NCI-H187 (cell line): ENCODE measurements at places on chromosomes 2 and 18.

- no peak for DNase-seq
Observed at GRCh38 chr2:16330571-16330970, 335.1 kb downstream of the CYRIA start.

- DNase-seq, result no peak
Observed at GRCh38 chr2:169965495-169965894, 138.2 kb downstream of the UBR3 start.

DNA sequence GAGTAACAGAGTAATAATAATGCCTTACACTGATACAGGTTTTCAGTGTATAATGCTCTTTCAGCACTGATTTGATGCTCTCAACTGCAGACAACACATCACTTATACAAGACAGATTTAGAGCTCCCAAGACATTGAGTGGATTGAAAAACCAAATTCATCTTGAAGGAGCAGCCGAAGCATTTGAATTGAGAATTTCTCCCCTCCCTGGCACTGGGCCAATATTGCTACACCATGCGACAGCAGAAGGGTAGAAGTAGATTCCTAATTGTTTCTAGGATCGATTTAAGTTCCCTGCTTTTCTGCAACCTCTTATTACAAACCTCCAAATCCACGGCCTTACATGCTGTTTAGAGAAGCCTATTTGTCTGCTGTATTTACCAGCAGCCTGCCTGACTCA is 15.5 kb downstream of the CENPA start:
- no peak for DNase-seq

DNA sequence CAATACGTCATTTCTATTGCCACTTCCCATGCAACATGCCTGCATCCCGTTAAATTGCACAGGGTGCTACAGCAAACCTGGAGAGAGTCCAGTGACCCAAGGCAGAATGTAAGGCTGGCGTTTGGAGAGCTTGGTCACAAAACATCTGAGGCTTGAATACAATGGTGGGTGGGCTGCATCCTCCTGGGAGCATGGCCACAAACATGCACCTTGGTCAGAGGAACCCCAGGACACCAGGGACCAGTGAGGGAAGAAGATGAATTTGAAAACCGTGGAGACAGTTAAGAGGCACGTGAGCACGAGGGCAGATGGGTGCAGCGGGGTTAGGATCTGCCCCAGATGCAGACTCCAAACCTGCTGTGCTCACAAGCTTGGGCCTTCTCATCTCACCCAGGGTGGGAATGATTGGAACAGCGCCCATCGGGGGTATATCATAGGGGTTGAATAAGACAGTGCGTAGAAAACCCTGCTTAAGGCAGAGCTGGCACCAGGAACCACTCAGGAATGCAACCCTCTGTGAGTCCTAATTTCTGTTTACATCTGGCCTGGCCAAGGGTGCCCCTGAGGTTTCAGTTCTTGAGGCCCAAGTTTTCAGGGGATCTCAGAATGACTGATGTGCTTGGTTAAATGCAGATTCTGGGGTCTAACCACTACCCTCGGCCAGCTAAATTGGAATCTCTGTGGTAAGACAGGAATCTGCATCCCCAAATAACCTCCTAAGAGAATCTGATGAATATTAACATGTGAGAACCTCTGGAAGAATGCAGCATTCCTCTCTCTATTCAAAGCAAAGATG is 97.2 kb downstream of the ARL4C start:
- DNase-seq, result no peak

DNA sequence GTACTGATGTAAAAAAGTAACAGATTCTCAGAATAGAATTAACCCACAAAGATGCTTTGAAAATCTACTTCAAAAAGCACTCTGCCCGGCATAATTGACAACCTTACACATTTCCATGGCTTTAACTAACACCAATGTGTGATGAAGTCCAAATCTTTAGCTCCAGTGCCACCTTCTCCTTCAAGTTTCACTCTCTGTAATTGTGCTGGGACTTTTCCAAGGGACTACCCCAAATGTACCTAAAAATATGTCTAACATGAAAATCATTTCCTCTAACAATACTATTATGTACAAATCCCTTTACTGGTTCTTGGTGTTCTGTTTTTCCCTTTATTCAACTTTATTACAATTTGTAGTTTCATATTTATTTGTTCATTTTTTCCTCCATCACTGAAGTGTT is 20.6 kb upstream of the UBE2E3 start:
- DNase-seq, result no peak

- DNase-seq, result peak; percentile 80
Observed at GRCh38 chr2:7835693-7836680, 845.9 kb upstream of the ID2 start.

DNA sequence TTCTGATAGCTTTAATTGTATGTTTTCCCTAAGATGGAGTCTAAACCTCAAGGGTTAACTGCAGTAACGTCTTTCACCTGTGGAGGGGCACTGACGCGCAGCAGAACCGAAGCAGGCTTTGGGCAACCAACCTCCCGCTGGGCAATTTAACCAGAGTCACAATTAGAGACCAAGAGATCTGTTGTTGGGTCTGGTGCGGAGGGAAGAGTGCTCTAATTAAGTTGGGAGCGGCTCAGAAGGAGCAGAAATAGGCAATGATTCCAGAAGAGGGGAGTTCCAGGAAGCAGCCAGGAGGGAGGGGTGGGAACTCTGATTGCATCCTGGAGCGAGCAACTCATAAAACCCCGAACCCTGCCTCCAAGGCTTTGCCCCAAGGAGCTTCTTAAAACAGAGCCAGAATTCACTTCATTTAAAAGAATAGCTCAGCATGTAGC is 245.8 kb downstream of the PAX3 start:
- peak; percentile 14 for DNase-seq

GRCh38 chr2:62326735-62327134 is 130.8 kb downstream of the B3GNT2 start:
- DNase-seq, result no peak

DNA sequence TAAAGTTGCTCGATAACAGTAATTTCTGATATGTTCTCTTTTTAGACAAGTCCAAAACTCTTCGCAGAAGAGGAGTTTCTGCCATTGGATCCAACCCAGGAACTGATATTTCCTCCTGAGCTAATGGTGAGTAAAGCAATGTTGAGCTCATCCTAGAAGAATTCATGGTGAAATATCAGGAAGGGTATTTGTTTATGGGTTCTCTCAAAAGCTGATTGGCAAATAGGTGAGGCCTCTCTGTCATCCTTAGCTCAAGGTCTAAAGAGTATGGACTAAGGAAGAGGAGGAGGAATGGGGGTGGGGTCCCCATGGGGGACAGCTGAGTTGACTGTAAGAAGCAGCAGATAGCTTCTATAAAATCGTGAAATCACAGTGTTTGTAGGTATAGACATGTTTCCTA is 18.2 kb downstream of the AOX1 start:
- no peak for DNase-seq
